Retina (tissue), 1 donor: ENCODE measurements at places on chromosomes 3 and 15.

DNA sequence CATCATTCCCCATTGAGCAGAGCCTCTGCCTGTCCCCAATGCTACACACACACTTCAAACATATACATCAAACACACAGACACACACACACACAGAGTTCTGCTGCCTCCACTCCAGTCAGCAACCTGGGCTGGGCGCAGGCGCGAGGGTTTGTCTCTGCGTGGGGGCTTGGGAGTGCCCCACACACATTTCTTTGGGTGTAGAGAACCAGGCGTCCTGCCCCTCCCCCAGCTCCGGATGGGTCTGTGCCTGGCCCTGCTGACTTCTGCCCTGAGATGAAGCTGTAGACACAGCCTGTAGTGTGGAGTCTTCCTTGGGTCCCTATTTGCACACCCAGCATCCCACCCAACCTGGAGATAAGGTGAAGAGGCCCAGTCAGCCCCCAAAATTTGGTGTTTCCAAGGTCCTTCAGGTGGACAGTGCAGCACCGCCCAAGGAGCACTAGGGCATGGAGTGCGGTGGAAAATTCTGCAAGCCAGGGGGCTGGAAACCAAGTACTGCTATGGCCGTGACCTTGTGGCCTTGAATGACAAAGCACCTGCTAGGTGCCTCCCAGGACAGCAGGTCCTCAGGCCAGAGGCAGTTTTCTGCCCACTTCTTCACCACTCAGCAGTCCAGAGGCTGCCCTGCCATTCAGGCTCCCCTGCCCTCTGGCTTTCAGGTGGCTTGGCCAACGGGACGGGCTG is 26.8 kb downstream of the FBXW12 start:
- no peak for DNase-seq

DNA sequence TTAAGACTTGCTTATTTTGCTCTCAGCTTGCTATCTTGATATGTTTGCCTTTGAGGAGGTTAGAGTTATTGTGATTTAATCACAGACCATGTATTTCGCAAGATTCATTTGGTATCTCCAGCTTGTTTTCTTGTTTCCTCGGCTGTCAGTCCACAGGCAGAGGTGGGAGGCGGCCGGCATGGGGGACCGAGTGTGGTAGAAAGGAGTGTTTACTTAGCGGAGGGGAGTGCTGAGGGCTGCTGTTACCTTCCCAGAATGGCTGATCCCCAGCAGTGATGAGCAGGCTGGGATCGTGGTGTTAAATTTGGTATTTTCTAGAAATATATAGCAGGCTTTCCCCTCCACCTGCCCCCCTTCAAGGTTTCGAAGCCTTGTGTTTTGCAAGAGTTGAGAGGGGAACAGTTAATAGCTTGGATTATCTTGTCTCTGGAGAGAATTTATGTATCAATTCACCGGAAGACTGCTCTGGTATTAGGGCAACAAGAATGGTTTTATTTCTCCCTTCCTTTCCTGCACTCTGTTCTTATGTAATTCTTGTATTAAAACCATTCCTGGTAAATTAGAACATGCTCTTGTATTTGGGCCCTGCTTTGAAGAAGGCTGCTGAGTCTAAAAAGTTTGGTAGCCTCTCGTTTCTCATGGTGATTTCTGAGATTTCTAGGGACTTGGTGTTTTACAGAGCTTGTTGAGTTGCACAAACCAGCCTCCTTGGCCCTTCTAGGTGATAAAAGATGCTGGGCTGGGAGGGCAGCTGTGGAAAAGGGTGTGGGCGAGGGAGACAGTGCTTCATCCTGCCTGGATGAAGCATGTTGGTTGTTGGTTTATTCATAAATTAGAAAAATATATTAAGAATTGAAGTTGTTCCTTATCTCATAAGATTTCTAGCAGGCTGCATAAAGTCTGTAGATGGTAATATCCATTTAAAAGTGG is 151.4 kb downstream of the IGF1R start:
- DNase-seq: peak; percentile 53

DNA sequence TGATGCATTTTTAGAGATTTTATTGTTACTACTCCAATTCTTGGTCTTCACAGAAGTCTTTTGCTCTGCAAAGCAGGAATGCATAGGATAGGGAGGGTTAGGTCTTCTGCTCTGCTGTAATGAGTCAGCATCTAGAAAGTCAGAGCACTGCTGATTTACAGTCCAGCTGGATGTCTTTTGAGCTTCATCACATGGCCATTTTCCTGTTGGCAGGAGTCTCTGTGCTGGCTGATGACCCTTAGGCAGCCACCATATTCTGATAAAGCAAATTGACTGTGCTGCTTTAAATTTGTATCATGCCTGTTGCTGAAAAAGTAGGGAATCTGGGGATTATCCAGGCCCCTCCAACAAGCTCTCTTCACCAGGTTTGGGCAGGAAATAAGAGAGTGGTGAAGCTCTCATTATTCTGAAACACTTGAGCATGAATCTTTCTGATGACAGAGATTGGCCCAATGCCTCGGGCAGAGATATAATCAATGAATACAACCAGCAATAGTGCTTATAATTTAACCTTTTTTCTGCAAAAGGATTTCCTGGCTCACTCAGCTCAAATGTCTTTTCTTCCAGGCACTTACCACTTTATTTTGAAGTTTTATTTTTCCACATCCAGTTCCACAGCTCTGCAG is 9.7 kb upstream of the CRBN start:
- DNase-seq: no peak

GRCh38 chr3:132038198-132038825 is 3.5 kb upstream of the CPNE4 start:
- no peak for DNase-seq

DNA sequence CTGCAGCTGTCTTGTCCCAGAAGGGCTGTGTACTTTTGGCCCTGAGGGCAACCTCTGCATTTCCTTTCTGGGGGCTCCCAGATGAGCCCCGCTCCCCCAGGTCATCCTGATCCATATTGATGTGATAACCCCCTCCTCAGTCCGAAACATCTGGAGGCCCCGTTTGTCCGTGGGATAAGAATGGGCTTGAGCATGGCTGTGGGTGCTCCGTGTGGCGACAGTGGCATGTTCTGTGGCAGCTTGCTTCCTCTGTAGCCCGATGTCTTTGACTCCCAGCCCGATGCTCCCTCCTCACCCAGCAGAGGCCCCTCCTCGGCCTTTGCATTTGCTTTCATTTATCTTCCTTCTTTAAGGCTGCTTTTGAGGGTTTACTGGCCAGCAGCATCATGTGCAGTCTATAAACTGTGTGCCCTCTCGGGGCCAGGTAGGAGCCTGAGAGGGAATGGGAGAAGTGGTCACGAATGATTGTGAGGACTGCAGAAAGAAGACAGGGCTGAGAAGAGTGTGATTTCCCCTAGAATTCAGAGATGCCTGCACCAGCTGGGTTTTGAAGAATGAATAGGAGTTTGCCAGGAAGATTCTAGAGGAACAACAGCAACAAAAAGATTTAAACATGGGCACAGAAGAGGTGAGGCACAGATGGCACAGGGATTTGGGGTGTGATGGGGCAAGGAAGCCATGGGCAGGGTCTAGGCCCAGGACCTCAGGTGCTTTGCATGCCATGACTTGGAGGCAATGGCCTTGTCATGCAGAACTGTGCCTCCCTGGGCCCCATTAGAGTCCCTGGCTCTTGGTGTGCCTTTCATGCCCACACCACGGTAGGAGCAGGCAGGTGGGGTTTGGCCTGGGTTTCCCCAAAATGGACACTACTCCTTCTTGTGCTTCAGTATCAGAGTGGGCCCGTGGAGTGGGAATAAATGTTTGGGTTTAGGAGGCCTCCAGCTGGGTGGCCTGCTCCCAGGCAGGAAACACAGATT is 34.2 kb downstream of the APBA2 start:
- no peak for DNase-seq

DNA sequence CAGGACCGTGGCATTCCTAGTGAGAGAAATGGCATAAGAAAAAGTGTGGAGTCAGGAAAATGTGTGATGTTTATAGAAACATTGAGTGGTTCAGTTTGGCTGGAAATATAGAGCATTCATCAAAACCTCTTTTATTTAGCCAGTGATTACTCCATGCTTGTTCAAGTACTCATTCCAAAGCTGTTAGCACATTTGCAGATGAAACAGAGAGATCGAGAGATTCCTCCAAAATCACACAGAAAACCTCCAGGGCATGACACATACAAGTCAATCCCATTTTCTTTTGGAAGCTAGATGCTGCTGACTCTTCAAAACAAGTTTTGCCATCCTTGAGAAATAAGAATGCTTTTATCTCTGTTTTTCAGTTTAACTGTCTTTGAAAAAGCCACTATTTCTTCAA is 11.5 kb upstream of the MB21D2 start:
- no peak for DNase-seq

DNA sequence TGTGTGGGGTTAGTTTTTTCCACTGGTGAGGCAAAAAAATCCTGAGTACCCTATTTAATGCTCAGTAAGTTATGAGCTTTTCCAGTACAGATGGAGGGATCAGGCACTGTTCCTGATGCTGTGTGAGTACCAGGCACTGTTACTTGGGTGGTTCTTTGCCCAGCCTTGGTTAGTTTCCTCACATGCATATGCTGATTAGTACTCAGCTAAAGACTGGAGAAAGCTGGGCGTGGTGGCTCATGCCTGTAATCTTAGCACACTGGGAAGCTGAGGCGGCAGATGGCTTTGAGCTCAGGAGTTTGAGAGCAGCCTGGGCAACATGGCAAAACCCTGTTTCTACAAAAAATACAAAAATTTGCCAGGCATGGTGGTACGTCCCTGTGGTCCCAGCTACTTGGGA is 210.3 kb upstream of the SGO1 start:
- DNase-seq: no peak
